ENCODE measurements at places on chromosomes 3 and 15.
A peak's percentile ranks its signal among the peaks of the same experiment; 100 is the strongest.

GRCh38 chr15:70259028-70259424, 161.3 kb upstream of the TLE3 start:
- peak; percentile 31 for DNase-seq

- no peak for DNase-seq
These were observed 102.8 kb downstream of the XXYLT1 start for GRCh38 chr3:195168009-195168762.

- no peak for DNase-seq
These were observed 2.7 kb upstream of the ARNT2 start for GRCh38 chr15:80401456-80401855.

GRCh38 chr15:52760562-52760961, 29.6 kb downstream of the ONECUT1 start:
- DNase-seq: no peak

DNA sequence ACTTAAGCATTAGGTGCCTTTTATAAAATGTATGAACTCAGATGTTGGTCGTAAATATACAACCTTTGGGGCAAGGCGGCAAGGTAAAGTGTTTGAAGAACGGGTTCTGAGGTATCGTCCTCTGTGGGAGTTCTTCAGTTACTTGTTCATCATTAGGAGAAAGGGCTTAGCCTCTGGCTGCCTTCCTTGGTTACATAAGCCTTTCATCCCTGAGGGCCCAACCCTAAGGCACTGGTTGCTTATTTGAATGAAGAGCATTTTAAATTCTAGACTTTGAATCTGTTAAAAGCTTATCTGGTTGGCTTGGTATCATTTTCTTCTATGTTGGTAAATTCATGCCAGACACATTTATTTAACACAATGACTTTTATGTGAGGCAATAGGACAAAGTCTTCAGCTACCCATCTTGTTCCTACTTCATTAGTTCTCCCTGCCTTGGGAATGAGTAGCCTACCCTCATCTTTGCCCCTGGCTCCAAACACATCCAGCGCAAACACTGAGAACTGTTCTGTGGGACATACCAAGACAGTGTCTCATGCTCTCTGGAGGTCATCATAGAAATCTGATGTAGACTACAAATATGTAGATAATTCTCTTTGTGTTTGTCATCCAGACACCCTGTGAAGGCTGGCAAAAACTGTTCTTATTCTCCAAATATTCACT, 12.4 kb upstream of the CCDC80 start:
- DNase-seq: no peak

DNA sequence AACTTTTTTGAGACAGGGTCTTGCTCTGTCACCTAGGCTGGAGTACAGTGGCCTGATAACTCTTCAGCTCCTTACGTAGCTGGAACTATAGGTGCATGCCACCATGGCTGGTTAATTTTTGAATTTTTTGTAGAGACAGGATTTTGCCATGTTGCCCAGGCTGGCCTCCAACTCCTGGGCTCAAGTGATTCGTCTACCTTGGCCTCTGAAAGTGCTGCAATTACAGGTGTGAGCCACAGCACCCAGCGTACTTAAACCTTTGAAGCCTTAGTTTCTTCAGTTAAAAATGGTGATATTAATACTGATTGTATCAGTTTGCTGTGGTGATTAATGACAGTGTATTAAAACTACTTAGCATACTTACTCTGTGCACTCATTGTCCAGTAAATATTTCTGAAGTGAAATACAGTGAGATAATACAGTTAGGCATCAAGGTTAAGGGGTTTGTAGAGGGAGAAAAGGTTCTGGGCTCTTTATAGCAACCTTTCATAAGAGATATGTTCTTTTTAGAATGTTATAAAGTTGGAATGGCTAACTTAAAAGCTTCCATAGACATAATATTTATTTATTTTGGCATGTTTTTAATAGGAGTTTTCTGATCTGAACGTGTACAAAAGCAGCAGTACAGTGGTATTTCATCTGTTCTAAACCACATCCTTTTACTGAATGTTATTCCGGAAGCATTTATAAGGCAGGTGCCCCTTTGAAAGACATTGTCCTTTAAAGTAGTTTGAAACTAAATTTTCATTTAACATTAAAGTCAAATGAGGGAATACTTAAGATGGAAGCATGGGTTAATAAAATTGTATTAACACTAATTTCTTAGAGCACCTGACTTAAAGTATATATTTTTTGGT, 23.6 kb downstream of the NCK1 start:
- no peak for DNase-seq

DNA sequence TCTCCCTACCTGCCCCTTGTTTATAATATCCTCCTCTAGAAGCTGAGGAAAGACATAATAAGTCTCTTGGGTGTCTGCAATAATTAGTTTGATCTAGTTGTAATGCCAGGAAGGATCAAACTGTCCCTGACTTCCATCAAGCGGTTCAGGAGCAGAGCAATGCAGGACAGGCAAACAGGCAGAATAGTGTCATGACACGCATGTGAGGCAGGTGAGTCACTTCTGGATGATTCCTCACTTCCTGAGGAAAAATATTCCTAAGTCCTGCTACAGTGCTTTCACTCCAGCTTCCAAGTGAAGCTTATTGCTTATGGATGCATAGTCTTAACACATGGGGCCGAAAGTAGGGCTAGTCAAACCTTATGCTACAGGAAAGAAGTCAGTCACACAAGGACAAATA, 85.8 kb downstream of the GREM1 start:
- DNase-seq: no peak

- no peak for DNase-seq
These were observed 29.1 kb upstream of the NOX5 start for GRCh38 chr15:68985361-68985891.

GRCh38 chr15:91938136-91938535, 84.6 kb downstream of the SLCO3A1 start:
- DNase-seq: no peak

DNA sequence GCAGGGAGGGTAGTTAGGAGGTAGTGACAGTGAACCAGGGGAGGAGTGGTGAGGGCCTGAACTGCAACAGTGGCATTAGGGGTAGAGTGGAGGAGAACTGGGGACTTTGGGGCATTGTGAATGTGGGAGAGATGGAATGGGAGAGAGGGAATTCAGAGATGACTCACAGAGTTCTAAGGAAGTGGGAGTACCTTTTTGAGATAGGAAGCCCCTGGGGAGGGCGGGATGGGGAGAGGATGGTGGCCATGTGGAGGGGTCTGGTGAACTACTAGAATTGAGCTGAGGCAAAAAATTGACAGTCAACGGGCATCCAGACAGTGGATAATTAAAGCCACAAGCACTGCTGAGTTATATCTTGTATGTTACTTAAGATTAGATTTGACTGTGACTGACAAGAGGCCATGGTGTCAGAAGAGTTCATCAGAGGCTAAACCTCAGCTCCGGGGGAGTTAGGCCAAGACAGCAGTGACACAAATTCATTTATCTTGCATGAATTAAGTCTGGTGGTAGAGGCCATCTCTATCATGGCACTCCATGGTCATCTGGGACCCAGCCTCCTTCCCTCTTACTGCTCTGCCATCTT, 34.0 kb downstream of the PLEKHO2 start:
- no peak for DNase-seq

DNA sequence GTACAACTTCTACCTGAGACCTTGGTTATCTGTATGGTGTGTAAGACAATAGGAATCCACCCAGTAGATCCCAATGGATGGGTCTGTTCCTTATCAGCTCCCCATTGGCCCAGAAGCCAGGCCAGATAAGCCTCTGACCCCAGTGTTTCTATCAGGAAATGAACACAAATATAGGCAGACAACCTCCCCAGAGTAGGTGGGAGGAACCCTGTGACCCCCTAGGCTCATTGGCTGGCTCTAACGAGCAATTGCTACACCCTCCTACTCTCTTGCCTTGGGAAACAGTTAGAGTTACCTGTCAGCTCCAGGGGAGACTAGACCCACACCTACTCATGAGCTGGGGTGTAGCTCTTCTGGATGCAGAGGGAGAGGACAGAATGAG, 299.9 kb downstream of the UACA start:
- DNase-seq: no peak

DNA sequence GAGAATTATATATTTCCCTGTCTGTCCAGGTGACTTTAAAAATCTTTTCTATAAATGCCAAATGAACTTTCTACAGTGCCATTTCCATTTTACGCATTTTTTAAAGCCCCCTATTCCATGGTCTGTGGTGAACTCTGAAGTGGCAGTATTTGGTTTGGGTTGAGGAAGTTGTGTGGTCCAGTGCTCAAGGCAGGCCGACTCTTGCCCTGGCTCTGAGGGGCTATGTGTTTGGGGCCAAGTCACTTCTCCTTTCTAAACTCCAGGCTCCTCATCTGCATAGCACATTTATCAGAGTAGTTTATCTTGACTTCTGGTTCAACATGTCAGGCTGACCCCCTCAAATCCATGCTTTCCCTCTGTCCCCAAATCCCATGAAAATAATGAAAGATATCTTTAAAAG, 14.1 kb downstream of the TTC21A start:
- DNase-seq: no peak

GRCh38 chr3:14647976-14648955, 3.3 kb upstream of the CCDC174 start:
- DNase-seq: no peak

DNA sequence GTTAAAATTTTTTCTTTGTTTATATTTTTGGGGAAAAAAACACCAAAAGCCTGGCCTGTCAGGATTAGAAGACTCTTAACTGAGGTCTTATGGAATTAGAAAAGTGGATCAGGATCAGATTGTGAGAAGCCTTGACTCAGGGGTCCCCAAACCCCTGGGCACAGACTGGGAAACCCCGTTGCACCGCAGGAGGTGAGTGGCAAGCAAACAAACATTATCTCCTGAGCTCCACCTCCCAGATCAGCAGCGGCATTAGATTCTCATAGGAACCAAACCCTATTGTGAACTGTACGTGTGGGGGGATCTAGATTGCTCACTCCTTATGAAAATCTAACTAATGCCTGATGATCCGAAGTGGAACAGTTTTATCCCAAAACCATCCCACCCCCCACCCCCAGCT, 117.2 kb downstream of the TCF12 start:
- DNase-seq: no peak

GRCh38 chr15:63233667-63234423, 43.6 kb upstream of the APH1B start:
- no peak for DNase-seq

GRCh38 chr3:132135628-132136333, 101.0 kb upstream of the CPNE4 start:
- no peak for DNase-seq

DNA sequence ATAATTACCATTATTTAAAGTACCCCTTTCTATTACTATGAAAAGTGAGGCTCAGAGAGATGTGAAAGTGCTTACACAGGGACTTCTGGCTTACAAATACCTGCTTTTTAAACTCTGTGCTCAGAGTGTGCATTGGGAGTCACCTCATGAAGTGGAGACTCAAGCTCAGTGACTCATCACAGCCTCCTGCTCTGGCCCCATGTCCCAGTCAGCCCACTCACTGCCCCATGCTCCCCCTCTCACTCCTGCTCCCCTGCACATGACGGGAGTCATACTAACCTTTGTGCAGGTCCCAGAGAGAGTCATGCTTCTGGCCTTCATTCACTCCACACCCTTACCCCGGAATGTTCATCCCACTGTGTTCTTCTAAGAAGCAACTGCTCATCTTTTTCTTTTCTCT, 20.2 kb downstream of the CCR1 start:
- no peak for DNase-seq

GRCh38 chr15:96362755-96363651, 32.5 kb downstream of the NR2F2 start:
- no peak for DNase-seq

GRCh38 chr15:100801256-100801900, 78.3 kb upstream of the ALDH1A3 start:
- DNase-seq: no peak

DNA sequence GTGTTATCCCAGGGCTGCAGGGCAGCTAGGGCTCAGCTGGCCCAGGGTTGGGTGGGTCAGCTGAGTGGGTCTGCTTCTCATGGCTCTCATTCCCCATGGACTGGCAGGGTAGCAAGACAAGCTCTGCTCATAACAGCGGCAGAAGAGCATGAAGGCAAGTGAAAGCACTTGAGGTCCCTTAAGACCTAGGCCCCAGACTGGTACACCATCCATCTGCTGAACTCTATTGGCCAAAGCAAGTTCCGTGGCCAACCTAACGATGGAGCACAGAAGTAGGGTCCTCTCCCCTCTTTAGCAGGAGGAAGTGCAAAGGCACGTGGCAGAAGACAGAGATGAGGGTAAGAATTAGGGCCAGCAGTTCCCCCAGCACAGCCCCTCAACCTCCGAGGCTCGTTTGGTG, 174.3 kb upstream of the TOPAZ1 start:
- no peak for DNase-seq

DNA sequence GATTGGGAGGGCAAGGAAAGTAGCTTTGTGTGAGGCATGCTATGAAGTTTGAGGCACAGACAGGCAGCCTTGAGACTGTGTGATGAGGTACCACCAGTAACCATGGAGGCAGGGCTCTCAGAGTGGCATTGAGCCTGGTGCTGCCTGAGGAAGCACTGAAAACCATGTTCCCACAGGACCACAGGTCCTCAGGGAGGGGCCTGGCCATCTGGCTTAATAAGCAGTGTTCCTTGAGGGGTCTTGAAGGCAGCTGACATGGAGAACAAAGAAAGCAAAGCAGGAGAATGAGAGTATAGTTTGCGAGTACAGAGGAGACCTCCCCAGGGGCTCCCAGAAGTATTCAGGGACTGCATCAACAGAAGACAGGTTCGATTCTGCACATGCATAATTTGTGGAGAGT, 346.6 kb downstream of the EPHB1 start:
- DNase-seq: no peak

DNA sequence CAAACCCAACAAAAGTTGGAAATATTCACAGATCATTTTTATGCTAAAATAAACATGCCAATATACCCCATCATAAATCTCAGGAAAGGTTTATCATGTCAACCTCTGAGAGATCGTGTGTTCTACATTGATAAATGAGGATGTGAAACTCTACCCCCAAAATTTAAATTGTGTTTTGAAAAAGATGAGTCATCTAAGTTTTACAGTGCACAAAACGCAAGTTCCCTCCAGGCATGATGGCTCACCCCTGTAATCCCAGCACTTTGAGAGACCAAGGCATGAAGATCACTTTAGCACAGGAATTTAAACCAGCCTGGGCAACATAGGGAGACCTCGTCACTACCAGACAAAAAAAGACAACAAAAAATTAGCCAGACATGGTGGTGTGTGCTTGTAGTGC, 1487.0 kb upstream of the GBE1 start:
- no peak for DNase-seq

- no peak for DNase-seq
These were observed 145.8 kb downstream of the CBLB start for GRCh38 chr3:105722943-105723556.

DNA sequence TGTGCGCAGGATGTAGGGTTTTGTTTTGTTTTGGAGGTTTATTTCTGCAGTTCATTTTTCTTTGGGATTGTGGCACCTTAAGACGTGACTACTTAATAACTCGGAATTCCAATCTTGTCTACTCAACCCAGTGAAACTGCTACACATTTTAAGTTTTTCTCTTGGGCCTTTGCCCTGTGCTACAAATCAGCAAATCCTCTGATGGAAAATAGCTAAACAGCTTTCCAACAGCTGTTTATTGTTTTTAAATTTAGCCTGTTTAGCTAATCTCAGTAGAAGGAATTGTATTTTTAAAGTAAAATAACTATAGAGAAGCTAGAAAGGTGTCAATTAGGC, 48.4 kb downstream of the OPA1 start:
- DNase-seq: no peak
